Umbilical cord (tissue), 2 donors: ENCODE measurements at places on chromosomes 4 and X. TPM values are rescaled to one million over a fixed set of nuclear protein-coding genes. Genes with fewer than 3 reads are reported as not detected.

The SLAIN2 gene
- total RNA-seq: 64.0 TPM

DNA sequence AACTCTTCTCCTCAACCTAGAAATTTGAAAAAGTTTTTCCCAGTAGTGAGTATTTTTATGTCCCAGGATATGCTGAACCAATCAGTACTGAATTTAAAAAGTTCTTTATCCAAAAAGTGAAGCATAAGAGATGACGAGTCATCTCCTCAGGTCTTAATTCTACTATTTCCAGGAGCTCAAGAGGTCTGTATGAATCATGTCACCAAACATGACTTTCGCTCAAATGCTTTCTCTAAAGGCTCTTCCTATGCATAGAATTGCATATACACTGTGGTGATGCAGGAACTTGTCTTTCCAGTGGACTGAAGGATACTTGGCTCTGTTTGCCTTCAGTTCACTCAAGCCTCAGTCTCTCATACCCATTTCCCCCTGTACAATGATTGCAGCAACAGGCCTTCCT, 36.1 kb downstream of the ZNF41 start:
- DNase-seq: no peak

DNA sequence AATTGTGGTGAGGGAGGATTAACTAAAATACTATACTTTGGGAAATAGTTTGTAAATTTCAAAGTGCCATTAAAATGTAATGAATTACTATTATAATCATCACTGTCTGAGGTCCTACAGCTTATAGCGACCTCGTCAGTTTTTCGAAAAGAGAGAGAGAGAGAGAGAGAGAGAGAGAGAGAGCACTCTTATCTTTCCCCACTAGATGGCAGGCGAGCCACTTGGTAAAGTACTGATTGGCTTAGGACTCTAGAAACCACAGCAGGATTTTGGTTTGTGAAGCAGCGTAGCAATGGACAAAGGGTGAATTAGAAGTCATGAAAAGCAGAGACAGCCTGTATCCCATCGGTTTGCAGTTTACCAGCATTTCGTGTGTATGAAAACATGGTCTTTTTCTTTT, 52.5 kb downstream of the LINC00632 start:
- DNase-seq: peak; percentile 70

The IRS4 gene
- 0.72 TPM for total RNA-seq

- peak; percentile 14 for DNase-seq
These were observed 30.7 kb downstream of the SRPX2 start for GRCh38 chrX:100674705-100675104.

DNA sequence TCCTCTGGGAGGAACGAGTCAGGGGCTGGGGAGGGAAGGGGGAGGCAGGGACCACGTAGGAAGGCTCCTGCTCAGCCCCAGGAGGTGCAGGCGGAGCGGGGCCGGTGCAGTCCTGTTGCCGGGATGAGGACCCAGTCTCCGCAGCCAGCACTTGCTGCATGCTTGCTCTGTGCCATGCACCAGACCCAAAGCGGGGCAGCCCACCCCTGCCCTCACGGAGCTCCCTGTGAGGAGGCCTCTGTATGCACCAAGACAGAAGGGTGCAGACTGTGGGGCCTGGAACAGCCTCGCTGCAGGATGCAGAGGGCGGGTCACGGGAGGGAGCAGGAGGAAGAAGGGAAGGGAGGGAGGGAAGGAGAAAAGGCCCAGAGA, 61.9 kb downstream of the ABLIM2 start:
- no peak for DNase-seq
